Fibroblast of skin of left biceps (primary cell): ENCODE measurements at places on chromosomes 6 and 20.

DNA sequence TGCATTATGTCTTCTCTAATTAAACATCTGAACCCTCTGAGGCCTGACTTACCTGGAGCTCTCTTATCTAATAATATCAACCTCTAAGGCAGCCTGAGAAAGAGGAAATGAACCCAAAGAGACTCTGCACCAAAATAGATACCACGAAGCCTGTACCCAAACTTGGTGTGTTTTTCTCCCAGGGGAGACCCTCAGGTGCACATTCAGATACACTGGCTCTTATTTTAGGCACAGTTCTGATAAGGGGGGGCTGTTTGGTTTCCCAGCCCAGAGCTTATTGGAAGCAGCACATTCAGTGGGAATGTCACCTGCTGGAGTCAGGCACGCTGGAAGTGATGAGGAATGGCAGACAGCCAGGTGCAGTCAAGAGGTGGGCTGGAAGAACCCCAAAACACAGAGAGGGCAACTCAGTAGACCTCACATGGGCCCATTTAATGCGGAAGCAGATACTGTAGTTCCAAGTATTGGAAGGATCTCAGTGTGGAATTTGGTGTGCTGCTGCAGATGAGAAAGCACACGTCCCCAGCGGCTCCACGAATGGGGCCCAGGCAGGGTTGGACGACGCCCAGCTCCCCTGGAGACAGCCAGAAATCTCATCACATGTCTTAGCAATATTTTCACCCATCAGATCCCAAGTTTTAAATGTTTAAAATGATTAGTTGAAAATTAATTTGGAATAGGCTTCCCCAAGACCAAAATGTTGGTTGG lies 9.7 kb upstream of the CCR6 start:
- DNase-seq: no peak

DNA sequence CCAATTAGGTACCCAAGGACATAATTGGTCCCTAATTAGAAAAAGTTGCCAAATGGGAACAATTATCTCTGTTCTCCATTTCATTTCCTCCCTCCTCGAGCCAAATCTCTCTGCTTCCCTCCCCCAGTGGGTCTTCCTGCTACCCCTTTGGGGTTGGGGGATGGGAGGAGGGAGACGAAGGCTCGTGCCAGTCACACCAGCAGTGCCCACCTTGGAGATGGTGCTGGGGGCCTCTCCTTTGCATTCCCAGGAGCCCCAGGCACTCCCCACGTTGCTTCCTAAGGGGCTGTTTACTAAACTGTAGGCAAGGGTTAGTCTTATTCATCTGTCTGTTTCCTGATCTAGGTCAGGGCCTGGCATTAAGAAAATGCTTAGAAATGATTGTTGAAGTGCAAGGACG lies 33.1 kb downstream of the MDFI start:
- no peak for DNase-seq

GRCh38 chr20:9886227-9886626 lies 47.4 kb upstream of the PAK5 start:
- DNase-seq: peak; percentile 9

- DNase-seq: no peak
These were observed 651.5 kb downstream of the MAFB start for GRCh38 chr20:40037511-40037910.

GRCh38 chr20:58019850-58020625 lies 208.4 kb downstream of the ANKRD60 start:
- DNase-seq: no peak

DNA sequence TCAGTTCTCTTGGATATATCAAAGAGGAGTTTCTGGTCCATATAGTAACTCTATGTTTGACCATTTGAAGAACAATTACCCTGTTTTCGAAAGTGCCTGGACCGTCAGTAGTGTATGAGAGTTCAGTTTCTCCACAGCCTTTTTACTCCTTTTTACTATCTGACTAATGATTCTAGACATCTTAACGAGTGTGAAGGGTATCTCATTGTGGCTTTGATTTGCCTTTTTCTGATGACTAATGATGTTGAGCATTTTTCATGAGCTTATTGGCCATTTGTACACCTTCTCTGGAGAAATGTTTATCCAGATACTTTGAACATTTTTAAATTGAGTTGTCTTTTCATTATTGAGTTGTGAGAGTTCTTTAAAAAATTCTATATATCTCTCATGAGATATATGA lies 114.9 kb upstream of the ATXN1 start:
- no peak for DNase-seq

GRCh38 chr6:118122801-118123200 lies 215.7 kb downstream of the SLC35F1 start:
- DNase-seq: no peak

DNA sequence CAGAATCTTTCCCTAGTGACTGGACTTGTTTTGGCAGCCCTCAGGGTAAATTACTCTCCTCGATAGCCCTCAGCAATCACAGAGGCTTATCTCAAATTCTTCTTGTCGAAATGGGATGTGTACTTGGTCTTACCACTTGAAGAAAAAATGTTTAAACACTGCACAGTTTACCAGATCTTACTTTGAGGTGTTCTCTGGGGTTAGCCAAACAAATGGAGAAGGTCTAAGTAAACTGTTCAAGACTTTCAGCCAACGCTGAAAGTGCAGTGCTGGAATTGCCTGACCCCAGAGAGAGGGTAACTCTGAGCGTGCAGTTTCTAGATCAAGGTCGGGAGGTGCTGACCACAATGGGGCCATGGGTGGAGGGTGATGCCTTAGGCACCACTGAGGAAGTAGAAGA lies 39.2 kb downstream of the MYLIP start:
- DNase-seq: no peak

DNA sequence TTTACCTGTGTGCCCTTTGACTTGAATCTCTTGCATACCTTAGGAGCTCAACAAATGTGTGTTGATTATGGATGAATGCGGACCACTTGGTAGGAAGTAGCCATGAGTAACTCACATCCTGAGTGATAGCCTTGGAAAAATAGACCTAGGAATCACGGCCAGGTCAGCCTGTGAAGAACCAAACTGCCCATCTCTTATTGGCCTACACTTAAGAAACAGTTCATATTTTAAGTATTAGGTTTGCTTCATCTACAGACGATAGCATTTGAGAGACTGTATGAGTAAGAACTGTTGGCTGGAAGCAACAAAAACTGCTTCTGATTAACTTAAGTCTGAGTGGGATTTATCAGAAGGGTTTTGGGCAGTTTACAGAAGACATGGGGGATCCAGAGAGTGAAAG lies 320.1 kb upstream of the PRND start:
- DNase-seq: no peak

DNA sequence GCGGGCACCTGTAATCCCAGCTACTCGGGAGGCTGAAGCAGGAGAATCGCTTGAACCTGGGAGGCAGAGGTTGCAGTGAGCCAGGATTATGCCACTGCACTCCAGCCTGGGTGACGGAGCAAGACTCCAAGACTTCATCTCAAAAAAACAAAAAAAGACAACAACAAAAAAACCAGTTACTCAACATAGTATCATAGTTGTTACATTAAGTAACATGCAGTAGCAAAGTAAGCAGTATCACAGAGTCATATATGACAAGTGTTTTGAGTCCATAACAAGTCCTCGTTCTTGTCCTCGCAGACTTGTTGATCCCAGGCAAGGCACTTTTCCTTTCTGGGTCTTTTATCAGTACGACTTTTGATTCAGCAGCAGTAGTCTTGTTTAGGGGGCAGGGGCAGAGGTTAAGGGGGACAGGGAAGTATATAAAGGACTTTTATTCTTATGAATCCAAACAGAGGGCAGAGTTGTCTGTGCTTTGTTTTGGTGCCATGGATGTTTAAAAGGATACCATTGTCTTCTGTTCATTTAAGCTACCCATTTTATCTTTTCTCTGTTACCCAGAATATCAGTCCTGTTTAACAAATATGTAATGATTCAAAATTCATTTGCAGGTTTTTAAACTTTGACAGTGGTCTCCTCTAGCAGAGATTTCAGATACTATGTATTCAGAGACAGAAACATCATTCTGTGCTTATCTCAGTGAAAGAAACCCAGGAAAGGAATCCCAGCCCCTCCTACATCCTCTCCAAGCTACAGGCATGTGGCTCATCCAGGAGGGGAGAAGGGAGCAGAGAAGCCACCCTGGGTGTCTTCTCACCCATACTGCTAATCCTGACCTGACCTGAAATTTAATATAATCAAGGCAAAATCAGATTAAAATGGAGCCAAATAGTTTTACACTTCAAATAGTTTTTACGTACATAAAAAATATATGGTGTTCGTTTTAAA lies 137.9 kb upstream of the EDN1 start:
- no peak for DNase-seq

GRCh38 chr6:45666846-45667245 lies 289.1 kb upstream of the SUPT3H start:
- DNase-seq: no peak

- no peak for DNase-seq
These were observed 80.7 kb upstream of the PTPRK start for GRCh38 chr6:128601060-128601459.

GRCh38 chr20:32484225-32484957 lies 100.7 kb downstream of the NOL4L start:
- DNase-seq: no peak

DNA sequence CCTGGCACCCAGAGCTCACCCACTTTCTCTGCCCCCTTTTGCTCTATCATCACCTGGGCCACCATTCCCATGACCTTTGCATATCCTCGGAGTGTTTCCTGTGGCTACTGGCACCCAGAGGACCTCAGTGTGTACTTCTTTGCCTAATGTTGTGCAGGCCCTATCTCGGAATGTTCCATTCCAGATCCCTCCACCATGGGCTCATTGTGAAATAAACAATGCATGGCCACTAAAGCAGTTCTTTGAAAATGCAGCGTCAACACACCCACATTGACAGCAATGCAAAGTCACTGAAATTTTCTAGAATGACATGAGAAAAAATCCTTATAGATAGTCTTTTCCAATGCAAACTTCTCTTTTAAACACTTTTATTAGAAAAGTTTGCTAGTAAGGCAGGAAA lies 72.9 kb upstream of the AGPAT4 start:
- no peak for DNase-seq

DNA sequence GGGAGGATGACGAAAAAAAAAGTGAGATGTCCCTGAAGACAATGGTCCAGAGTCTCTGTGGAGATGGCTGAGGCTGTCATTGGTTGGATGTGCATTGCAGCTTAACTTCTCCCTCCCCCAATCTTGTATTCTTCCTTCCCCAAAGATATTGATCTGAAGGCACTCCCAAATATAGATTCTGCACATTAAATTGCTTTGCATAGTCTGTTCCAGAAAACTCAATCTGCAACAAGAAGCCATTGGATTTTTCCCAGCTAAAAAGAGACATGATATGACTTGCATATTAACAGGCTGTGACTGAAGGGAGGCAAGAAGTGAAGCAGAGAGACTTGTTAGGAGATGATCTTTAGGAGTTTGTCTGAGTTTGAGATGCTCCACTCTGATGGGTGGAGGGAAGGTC lies 245.2 kb upstream of the MOCS1 start:
- DNase-seq: no peak

DNA sequence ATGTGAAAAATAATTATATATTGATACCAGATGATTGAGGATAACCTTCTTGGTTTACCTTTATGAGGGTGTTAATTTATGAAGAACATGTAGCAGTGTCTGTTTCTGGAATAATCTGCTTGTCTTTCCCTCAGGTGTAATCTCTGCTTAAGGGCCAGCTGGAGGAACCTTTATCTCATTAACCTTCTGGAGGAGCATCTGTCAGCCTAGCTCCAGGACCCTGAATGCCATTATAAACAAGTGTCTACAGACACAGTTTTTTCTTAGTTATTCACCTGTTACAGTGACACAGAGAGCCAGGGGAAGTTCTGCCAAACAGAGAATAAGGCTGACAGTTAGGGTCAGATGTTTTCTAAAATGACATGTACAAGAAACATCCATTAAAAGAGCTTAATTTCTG lies at the start of gene IMPG1:
TSS of gene IMPG1 (minus strand) at position 101 of the 400 bp plus-strand sequence. CDS start 174 bp downstream, outside the sequence.
- no peak for DNase-seq

GRCh38 chr6:36852481-36853147 lies 13.4 kb upstream of the CPNE5 start:
- no peak for DNase-seq

GRCh38 chr6:167551628-167552257 lies 226.9 kb downstream of the TTLL2 start:
- no peak for DNase-seq

DNA sequence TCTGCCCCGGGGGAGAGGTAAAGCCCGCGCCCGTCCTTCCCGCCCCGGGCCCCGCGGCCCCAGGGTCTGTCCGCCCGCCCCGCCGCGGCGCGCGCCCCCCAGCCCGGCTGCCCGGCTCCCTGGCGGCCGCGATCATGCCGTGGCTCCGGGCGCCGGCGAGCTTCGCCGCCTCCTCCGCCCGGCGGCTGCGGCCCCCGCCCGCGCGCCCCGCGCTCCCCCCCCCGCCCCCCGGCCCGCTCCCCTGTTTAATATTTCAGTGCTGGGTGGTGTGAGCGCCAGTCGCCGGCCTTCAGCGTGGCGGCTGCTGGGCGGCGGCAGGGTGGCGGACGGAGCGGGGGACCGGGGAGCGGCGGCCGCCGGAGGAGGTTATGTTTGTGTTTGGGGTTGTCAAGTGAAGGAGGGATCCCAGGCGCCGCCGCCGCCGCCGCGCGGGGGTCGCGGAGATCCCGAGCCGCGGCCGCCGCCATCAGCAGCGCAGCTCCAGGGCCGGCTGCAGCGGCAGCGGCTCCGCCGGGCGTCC lies at the start of gene HIVEP1:
TSS of gene HIVEP1 (plus strand) at position 275 of the 520 bp plus-strand sequence. CDS start 3,317 bp downstream, outside the sequence.
- no peak for DNase-seq

DNA sequence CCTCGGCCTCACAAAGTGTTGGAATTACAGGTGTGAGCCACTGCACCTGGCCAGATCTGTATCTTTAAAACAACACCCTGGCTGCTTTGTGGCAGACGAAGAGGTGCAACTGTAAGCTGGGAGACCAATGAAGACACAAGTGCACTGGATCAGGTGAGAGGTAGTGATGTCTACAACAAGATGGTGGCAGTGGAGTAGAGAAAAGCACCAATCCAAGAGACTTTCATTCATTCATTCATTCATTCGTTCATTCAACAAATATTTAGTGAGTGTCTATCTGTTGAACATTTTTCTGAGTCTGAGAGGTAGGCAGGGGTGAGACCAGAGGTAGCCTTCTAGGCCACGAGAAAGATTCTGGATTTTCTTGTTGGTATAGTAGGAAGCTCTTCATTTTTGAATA lies 36.9 kb upstream of the TTPAL start:
- DNase-seq: no peak

DNA sequence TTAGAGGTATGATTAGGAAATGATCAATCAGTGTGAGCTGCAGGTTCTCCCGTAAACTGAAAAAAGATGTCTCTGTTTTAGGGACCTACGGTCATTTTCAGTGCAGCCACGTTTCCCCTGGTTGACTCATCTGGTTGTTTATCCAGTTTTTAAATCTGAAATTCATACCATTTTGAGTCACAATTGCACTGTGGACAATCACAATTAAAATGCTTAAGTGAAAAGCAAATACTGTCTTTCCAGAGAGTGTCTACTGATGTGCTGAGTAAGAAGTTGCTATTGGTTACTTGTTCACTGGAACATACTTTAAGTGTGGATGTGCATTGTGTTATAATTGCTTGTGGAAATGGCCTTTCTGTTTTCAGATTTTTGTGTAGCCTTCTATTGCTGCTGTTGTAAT lies 305.1 kb upstream of the SASH1 start:
- no peak for DNase-seq

- DNase-seq: no peak
These were observed 153.9 kb downstream of the CDK19 start for GRCh38 chr6:110661414-110661813.

- peak; percentile 80 for DNase-seq
These were observed 17.4 kb upstream of the TBC1D22B start for GRCh38 chr6:37239950-37240713.
